ENCODE measurements at places on chromosomes 11 and 22.

GRCh38 chr11:67288198-67288451 lies 978 bp upstream of the ANKRD13D start:
- no peak for DNase-seq

GRCh38 chr11:20590381-20590780 lies 9.0 kb upstream of the SLC6A5 start:
- no peak for DNase-seq

- peak; percentile 57 for DNase-seq
These were observed 1.1 kb upstream of the ADM start for GRCh38 chr11:10303558-10304363.

DNA sequence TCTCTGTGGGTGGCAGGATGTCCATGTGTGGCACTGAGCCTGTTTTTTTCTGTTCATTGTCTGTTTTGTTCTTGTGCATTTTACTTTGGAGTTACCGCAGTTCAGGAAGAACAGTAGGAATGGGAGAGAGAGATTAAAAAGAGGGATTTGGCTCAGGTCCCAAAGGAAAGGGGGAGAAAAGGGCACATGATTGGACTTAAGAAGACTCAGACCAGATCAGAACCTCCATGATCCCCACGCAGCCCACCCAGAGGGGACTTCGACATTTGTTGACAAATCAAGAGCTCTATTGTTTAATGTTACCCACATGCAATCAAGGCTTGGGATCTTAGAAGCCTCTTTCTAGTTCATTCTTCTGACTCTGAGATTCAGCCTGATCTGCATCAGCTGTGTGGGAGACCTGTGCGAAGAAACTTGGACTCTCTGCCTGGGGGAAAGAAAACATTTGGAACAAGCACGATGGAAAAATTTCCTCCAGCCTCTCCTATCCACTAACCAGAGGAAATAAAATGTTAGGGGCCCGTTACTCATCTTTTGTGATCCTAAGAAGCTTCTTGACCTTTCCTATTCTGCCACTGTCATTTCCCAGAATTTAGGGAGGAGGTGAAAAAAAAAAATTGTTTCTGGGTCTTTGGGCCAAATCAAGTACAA lies 119.2 kb downstream of the SPON1 start:
- DNase-seq = no peak

DNA sequence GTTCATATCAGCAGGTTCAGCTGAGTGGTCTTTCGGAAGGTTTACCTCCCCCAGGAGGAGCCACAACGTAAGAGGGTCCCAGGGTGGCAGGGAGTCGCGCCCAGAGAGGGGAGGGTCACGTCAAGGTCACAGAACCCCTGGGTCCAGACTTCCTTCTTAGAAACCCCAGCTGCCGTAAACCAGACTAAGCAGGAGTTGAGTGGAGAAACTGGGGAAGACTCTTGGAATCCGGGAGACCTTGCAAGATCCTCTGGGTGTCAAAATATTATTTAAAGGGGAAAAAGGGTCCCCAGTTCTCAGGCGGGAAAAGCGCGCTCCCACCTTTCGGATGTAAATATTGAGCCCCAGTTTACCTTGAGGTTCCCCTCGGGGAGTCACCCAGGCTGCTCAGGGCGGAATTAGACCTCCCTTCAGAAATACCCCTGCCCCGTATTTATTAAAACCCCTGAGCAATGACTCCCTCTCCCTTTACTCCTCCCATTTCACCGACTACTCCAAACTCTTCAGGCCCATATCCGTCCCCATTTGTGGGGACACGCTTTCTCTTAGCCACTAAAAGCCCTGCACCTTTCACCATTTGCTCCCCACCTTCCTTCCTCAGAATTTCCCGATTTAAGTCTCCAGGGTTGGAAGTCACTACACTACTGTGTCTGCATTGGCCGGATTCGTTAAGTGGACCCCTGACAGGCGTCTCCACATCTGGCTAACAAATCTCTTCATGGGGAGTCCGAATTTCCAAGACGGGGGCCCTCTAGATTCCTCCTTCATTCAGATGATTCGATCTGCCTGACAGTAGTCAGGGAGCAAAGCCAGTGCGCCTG lies 4.2 kb downstream of the SLC17A6 start:
- no peak for DNase-seq

GRCh38 chr11:64372021-64372420 lies 13.1 kb downstream of the RPS6KA4 start:
- no peak for DNase-seq

Measured in SW 1271 (cell line).